Activated CD8-positive, alpha-beta memory T cell treated with anti-CD3 and anti-CD28 coated beads for 4 hours (primary cell): ENCODE measurements at places on chromosomes 3 and 15.

DNA sequence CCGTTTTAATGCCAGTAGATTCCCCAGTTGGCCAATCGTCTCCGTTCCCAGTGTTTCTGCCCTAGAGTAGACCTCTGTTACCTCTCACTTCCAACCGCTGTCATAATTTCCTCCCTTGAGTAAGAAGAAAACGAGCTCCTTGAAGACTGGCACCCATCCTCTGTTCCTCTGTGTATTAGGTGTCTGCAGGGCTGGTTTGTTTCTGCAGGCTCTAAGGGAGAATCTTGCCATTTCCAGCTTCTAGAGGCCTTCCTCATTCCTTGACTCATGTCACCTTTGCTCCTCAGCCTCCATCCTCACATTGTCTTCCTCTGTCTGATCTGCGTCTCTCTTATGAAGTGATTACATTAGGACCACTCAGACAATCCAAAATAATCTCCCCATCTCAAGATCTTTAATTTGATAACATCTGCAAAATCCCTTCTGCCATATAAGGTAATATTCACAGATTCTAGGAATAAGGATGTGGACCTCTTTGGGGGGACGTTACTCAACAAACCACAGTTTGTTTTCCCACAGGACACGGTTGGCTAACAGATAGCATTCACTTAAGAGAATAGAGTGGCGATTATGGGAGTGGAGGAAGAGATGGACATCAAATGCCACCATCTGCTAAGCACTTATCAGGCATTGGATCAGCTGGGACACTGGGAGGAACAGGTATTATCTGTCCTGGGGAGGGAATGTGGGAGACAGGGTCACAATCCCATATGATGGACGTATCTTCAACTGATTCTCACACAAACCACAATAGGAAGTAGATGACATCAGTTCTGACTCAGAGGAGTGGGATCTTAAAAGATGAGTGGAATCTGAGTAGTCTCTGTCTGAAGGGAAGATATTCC lies 17.1 kb downstream of the ARHGAP31 start:
- no peak for DNase-seq

- DNase-seq, result no peak
Measured at GRCh38 chr3:4292301-4292700, 10.9 kb upstream of the SETMAR start.

GRCh38 chr15:65406424-65407000 lies 16.2 kb downstream of the IGDCC4 start:
- DNase-seq, result no peak

DNA sequence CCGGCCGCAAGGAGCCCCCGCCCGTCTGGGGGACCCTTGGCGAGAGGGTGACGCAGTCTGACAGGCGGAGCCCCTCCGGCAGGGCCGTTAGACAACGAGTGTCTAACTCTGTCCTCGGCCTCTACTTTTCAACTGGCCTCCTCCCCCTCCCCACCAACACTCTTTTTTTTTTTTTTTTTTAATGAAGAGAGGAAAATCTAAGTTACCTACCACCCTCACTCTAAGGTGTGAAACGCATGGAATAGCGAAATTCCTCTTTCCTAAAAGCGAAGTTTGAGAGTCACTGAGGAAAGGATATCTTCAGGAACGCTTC lies 521 bp upstream of the SUSD5 start:
- no peak for DNase-seq

GRCh38 chr3:117130222-117130621 lies 420.6 kb downstream of the TUSC7 start:
- DNase-seq, result no peak

GRCh38 chr15:93141371-93141794 lies 52.4 kb upstream of the RGMA start:
- no peak for DNase-seq

DNA sequence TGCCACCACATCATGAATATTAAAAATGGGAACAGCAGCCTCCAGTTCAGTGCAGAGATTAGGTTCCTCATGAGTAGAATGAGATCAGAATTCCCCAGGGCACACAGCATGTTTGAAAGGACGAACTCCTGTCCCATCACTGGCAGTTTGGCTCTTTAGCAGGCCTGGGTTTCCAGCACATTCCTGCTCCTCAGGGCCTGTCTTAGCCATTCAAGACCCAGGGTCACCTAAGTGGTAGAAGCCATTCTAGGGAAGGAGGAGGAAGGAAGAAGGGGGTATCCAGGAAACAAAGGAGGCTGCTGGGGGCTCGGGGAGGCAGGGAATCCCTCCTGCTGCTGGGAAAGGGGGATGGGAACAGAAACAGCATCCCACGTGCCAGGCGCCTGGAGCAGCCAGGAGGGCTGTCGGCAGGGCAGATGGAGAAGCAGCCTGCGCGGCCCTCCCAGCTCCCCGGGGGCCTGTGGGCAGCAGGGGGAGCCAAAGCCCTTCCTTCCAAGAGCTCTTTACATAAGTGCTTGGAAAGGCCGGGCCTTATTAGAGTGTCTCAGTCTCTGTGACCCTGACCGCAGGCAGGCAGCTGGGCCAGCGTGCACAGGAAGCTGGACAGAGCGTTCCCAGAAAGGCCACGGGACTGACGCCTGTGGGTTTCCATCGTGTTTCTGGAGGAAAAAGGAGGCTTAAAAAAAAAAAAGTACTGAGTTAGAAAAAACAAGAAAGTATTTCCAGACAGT lies 24.7 kb downstream of the LOXL1 start:
- peak; percentile 48 for DNase-seq

DNA sequence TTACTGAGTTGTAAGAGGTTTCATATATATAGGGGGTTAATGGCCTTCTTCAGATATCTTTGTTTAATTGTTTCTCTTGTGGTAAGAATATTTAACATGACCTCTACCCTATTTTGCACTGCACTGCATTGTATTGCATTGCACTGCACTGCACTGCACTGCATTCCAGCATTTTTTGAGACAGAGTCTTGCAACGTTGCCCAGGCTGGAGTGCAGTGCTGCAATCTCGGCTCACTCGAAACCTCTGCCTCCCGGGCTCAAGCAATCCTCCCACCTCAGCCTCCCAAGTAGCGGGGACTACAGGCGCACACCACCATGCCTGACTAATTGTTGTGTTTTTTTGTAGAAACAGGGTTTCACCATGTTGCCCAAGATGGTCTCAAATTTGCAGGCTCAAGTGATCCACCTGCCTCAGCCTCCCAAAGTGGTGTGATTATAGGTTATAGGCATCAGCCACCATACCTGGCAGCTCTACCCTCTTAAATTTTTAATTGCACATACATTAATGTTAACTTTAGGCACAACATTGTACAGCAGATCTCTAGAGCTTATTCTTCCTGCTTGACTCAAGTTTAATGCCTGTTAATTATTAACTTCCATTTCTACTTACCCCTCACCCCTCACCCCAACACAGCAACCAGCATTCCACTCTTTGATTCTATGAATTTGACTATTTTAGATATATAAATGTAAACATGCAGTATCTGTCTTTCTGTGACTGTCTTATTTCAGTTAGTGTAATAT lies 38.4 kb downstream of the NEDD4 start:
- DNase-seq, result no peak

- no peak for DNase-seq
Measured at GRCh38 chr3:195155570-195156241, 115.3 kb downstream of the XXYLT1 start.

DNA sequence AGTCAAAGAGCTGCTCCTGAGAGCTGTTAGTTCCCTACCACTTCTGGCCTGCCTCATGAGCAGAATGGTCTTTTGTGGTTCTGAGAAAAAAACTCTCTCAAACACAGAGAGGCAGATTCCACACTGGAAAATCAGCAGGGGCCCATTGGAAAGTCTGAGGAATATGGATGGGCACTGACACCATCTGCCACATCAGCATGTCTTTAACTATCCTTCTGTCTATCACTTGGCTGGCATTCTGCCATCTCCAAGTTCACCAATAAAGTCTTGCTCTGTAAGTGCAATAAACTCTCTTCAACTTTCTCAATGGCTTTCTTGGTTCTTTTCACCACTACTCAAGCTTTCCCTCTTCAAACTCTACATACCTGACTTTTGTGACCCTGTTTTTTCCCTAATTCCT lies 101.3 kb upstream of the GALNT15 start:
- no peak for DNase-seq

GRCh38 chr3:50128001-50128400 lies 27.1 kb upstream of the SEMA3F start:
- no peak for DNase-seq

DNA sequence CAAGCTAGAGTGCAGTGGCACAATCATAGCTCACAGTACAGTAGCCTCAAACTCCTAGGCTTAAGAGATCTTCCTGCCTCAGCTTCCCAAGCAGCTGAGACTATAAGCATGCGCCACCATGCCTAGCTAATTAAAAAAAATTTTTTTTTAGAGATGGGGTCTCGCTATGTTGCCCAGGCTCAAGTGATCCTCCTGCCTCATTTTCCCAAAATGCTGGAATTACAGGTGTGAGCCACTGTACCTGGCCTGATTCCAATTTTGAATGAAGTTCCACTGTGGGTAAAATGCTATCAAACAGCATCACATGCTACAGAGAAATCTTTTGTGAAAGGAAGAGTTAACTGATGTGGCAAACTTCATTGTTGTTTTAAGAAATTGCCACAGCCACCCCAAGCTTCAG lies 17.5 kb downstream of the ADPGK start:
- no peak for DNase-seq

DNA sequence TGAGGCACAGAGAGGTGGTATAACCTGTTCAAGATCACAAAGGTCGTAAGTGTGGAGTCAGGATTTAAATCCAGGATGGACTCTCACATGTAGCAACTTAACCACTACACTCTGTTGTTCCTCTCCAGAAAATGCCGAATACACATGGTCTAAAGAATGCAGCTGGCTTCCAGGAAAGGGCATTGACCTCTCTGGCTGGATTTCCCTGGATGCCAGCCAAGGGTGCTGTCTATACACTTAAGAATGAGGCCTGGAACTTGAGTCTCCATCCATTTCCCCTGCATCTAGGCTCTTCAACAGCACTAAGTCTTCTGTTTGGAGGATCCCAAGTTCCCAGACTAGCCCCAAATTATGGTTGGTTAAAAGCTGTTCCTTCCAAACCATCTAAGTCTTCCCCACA lies 60.5 kb downstream of the CERS3 start:
- no peak for DNase-seq

DNA sequence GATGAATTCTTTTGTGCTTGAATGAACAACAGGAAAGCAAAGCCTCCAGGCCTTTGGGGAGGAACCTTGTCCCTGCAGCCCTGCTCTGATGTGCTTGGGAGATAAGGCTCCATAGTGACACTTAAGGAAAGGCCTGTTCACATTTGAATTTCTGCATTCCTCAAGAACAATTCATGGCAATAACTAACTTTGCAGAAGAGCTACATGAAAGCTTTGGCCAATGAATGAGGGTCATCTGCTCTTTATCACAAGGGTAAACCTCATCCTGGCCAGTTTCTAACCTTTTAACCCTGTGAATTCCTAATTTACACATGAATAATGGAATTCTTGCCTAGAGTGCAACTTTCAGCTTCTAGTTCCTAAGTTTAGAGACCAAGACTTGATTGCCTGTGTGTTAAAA lies 5.6 kb downstream of the PRTG start:
- DNase-seq, result no peak

- DNase-seq, result no peak
Measured at GRCh38 chr3:104437891-104438290, 928.8 kb upstream of the ALCAM start.

DNA sequence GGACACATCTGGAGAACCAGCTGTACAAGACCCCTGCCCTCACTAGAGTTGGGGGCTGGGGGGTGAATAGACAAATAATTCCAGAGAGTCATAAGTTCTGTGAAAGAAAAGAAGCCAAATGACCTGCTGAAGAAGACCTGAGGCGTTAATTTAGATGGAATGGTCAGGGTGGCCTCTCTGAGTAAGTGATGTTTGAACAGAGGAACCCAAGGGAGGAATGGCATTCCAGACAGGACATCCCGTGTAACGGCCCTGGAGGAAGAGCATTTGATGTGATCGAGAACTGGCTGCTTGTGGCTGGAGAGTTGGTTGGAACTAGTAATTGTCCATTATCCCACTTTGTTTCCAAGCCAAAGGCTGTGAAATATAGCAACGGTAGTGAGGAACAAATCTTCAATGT lies 1.7 kb downstream of the NR2C2 start:
- DNase-seq, result no peak

GRCh38 chr3:63847718-63848450 lies 15.7 kb downstream of the THOC7 start:
- no peak for DNase-seq

DNA sequence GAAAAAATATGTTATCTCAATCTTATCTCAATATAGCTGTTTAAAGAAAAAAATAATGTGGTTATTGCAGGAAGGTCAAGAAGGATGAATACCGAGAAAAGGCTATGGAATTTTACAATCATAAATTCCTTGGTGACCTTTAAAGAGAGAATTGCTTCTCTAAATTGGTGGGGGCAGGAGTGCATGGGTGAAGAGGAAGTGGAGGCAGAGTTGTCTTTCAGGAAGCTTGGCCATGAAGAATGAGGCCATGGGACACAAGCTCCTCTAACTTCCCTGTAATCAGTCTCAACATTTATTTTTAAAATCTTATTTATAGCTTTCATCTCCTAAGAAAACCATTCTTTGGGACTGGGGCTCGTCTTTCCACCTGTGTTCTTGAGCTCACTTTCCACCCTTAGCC lies 22.4 kb upstream of the ALDH1A2 start:
- no peak for DNase-seq

DNA sequence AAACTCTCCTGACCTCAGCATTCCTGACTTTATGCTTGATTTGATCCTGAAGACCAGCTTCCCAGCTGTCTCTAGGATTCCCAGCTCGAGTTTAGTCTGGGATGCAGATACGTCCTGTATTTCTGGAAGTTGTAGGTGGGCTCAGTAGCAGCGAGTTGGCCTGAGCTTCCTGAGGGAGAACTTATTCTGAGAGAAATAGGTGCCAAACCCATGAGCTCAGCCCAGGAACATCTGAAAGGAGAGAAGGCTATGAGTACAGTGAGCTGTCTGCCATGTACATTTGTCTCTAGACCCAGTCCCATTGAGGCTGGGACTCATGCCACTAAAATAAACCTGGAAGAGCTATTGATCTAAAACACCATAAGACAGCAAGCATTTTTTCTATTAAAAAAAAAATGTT lies 36.6 kb upstream of the SLC9A9 start:
- DNase-seq, result no peak

GRCh38 chr3:19881036-19881435 lies 53.0 kb downstream of the EFHB start:
- no peak for DNase-seq

DNA sequence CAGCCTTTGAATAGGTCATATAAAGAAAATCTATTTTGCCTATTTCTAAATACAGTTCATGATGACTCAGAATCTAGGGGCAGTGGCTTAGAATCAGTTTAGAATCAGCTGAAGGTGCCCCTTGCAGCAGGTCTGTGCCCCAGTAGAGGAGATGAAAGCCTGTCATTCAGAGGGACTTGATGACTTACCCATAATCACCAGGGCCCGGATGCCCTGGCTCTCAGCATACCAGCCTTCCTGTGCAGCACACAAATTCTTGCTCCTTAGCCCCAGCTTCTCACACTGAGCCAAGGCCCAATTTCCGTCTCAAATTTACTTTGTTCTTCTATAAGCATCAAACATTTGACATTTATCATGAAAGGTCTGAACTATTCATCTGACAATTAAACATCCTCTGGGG lies 83.2 kb upstream of the EOMES start:
- DNase-seq, result no peak
